ENCODE measurements at places on chromosomes 4 and X.

GRCh38 chr4:159010563-159011260 lies 92.2 kb upstream of the RAPGEF2 start:
- DNase-seq: peak; percentile 39

DNA sequence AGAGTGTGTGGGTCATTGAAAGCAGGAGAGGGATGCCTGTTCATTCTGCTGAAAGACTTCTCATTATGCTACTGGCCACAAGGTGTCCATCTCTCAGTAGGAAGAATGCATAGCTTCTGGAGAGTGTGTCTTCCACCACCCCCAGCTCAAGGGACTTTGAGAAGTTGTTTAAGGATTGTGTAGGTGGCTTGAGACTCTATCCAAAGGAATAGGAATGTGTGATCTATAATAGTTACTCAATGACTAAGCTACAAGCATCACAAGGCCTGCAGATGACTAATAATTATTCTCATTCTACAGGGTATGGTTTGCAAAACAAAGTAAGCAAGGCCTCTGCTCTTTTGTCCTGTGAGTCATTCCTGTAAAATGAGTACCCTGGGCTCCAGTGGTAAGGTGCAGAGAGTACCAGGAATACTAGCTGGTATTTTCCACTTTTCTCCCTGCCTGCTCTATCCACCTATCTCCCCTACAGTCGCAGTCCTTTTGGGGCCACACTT lies 279.8 kb upstream of the BOD1L1 start:
- peak; percentile 71 for DNase-seq

DNA sequence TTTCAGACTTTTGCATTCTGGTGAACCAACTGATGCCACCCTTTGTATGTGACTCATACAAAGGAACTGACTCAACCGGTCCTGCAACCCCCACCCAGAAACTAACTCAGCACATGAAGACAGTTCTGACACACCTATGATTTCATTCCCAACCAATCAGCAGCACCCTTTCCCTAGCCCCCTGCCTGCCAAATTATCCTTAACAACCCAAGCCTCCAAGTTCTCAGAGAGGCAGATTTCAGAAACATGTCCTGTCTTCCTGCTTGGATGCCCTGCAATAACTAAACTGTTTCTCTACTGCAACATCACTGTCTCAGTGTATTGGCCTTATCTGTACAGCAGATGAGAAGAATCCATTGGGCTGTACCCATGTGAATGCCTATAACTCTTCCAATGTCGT lies 284.7 kb downstream of the CAMK2D start:
- no peak for DNase-seq

DNA sequence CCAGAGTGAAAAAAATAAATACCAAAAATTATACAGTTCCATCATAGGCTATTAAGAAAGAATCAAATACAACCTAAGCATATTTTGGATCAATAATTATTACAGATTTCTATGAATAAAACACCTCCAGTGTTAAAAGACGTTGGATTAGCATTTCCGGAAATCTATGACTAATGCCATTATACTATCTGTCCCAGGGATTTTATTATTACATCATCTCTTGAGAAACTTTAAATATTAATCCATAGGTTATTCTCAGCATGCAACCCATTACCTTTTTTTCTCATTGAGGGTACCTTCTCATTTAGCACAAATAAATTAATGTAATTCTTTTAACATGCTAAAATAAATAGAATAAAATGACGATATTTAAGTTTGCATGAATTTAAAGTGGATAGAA lies 44.6 kb downstream of the CXorf58 start:
- DNase-seq: no peak

GRCh38 chr4:7803992-7804755 lies 135.5 kb downstream of the AFAP1 start:
- peak; percentile 80 for DNase-seq

DNA sequence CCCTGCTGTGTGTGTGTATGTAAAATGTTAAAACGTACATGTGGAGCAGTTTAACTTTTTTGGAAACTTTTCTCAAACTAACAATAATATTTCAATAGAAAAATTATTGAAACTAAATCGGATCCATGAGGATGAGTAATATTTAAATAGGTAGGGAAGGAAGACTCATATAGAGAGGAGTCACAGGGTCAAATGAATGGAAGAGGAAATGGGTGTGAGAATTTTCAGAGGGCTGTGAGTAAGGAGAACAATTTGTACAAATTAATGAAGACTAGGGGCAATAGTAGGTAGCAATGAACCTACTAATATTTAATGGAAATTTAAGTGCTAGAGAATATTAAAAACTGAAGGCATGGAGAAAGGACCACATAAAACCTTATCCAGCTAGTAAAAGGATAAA lies 290.7 kb upstream of the PCDH18 start:
- DNase-seq: no peak

- no peak for DNase-seq
These were observed 41.9 kb downstream of the PLS3 start for GRCh38 chrX:115602729-115603389.

GRCh38 chr4:73068491-73069337 lies 802 bp downstream of the COX18 start:
- peak; percentile 14 for DNase-seq

DNA sequence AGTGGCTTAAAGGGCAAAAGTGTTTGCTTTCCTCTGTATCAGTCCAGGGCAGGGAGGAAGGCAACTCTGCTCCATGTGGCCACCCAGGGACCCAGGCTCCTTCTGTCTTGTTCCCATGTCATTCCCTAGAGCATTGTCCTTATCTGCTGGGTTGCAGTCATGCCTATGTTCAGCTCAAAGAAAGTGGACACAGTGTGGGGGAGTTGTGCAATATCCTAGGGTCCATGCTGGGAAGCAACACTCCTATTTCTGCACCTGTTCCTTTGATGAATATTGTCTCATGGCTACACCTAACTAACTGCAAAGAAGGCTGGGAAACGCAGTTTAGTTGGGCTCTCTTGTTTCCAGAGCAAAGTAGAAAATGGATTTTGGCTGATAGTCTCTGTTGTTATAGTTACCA lies 107.0 kb upstream of the OTUD4 start:
- DNase-seq: no peak

GRCh38 chrX:45142185-45142584 lies 58.5 kb downstream of the DIPK2B start:
- no peak for DNase-seq

- DNase-seq: no peak
These were observed 13.5 kb downstream of the AMER1 start for GRCh38 chrX:64192040-64192439.

DNA sequence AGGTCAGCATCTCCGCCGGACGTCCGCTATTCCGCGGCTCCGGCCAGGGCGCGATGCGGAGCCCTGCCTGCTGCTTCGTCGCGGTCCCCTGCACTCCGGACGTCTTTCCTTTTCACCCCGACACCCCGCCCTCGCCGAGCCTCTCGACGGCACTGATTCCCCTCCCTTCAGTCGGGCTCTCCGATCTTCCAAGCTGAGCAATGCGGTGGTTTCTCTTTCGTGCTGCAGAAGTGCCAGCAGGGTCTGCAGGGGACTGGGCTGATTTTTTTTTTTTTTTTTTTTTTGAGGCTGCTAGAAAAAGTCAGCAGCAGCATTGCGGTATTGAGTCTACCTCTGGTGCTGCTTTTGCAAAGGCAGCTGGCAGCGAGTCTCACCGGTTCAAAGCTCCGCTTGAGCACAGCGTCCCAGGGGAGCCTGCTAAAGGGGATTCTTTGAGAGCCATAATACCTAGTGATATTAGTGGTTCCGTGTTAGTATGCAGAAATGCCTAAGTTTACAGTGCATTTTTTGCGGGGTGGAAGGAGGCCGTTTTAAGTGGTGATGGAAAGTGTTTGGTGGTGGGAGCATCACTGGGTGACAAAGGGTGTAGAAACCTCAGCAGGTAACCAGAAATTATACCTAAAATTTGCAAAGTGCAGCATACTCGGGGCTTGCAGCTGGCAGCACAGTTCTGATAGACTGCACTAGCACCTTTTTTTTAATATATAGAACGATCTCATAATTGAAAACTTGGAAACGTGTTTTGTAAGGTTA lies 969 bp downstream of the STIM2 start:
- peak; percentile 53 for DNase-seq

DNA sequence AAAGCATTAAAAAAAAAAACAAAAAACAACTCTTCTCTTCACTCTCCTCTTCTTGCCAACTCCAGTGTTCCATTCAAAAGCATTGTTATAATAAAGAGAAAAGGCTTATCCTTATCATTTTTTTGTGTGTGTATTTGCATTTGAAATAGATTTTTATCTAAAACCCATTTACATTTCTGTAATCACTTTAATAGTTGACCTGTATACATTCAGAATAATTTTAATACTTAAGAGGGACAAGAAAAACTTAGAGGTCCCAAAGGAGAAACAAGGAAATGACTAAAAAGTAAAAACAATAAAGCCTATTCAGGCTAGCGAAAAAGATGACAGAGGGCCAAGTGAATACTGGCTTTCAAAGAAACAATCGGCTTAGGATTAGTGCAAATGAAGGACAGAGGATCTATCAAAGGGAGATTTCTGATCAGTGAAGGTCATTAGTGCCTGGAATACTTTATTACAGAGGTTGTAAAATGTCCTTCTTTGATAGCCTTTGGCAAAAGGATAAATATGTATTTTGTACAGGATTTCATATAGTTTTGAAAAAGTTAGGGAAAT lies 808.3 kb downstream of the RPA4 start:
- DNase-seq: no peak

GRCh38 chr4:139986106-139986505 lies 167.9 kb downstream of the MAML3 start:
- no peak for DNase-seq

GRCh38 chr4:69793732-69794131 lies 33.3 kb upstream of the SULT1B1 start:
- no peak for DNase-seq

GRCh38 chr4:53514509-53514908 lies 76.8 kb downstream of the LNX1 start:
- no peak for DNase-seq

DNA sequence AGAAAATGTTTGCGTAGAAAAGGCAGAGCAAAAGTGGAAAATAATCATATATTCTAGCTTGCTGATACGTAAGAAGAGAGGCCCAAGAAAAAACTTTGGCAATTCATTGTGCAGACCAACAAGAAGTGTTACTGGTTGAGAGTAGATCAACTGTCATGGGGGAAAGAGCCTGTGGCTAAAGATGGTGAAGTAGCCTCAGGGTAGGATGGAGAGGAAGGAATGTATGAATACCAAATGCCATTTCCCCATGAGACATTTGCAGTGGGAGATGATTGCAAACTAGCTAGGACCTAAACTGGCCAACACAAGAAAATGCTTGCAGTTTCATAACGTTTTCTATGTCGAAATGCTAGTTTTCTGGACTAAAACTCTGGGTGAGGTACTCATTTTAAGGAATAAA lies 47.7 kb upstream of the ADGRL3 start:
- no peak for DNase-seq

DNA sequence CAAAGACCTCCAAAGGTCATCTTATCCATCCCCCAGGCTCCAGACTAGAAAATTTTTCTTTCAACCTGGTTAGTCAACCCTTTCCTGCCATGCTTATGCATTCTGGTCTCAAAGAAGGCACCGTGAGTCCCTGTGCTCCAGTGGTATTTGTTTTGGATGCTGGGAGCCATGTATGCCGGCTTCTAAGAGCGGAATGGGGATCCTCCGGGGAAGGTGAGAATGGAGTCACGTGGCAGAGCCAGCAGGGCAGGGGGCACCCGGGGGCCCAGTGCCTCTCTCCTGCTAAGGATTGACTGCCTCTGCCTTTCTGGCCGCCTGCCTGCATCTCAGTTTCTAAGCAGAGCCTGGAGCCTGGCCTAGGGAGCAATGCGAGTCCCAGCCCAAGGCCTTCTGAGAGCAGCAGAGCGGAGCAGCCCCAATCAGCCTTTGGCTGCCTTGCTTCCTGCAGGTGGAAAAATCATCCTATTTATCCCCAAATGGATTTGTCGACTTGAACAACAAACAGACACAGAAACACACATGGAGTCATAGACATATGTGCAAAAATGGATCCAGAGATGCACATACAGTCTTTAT lies 141.0 kb downstream of the PJA1 start:
- DNase-seq: peak; percentile 1

DNA sequence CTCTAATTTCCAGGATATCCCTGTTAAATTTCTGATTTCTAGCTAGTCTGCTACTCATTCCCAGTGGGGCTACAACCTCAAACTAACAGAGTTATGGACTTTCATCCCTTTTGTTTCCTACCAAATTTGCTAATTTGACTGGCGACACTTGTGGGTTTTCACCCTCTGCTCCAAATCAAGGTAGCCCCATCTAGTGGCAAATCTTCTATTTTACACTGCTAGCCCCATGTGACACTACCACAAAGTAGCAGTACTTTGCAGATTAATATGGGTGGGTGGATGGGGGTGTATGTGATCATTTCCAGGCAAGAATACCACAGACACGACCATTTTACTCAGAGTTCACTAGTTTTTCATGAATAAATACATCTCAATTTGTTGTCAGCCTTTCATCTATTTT lies 150.3 kb downstream of the MSL3 start:
- no peak for DNase-seq

GRCh38 chrX:39171686-39172085 lies 370.4 kb downstream of the MID1IP1 start:
- DNase-seq: no peak

- DNase-seq: no peak
These were observed 29.1 kb upstream of the PGM2 start for GRCh38 chr4:37797374-37797773.

- DNase-seq: no peak
These were observed 110.6 kb upstream of the LIMCH1 start for GRCh38 chr4:41427306-41427882.

DNA sequence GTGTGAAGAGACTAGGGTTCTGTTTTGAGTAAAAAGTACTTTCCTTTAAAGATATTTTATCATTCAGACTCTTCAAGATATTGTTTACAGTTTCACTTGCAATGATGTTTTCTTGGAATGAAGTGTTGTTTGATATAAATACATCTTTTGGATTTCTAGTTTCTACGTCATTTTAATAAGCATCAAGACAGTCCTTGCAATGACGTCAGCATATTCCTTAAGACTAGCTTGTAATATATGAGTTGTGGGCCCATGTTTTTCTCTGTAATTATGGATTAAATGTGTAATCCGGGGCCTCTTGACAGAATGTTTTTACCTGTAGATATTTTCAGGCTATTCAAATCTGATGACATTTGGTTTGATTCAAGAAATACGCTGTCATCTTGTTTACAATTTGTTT lies 66.1 kb downstream of the RBMX2 start:
- no peak for DNase-seq

DNA sequence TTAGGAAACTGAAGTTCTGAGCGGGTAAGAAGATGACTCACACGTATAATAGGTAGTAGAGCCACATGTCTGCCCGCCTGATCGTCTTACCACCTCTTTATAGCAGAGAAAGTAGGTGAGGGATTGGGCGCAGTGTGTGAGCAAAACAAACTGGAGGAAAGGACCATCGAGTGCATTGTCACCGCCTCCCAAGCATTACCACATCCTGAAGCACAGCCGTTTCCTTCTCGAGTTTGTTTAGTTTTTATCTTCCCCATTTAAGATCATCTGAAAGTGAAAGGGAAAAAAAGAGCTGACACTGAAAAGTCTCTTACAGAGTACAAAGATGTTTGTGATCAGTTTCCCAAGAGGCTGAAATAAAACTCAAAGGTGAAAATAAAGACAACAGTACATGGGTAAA lies 14.8 kb downstream of the PDK3 start:
- no peak for DNase-seq

- no peak for DNase-seq
These were observed 112.0 kb upstream of the TBL1X start for GRCh38 chrX:9352694-9353411.

GRCh38 chrX:99750721-99751120 lies 659.4 kb downstream of the PCDH19 start:
- no peak for DNase-seq
